ENCODE measurements at places on chromosomes 7 and 10. TPM values are rescaled to one million over a fixed set of nuclear protein-coding genes. Genes with fewer than 3 reads are reported as not detected.

TRPV5 gene
- polyA plus RNA-seq: 1.7 TPM

DNA sequence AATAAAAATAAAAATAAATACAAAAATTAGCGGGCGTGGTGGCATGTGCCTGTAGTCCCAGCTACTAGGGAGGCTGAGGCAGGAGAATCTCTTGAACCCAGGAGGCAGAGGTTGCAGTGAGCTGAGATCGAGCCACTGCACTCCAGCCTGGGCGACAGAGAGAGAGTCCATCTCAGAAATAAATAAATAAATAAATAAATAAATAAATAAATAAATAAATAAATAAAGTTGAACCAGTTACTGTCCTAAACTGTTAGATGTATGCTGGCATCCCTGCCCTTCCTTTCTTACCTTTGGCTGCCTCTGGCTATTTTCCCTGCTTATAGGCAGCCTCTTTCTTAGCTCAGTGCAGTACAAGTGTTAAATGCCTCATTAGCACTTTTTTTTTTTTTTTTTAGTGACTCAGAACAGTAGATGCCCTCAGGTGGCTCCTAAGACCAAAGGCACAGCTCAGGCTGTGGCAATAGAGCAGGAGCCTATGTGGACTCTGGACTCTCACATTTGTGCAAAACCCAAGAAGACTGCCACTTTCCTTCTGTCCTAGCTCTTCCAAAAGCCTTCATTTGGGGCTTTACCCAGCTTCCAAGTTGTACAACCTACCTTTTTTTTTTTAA is 30.6 kb upstream of the CABCOCO1 start:
- no peak for DNase-seq

GRCh38 chr7:7731732-7732131 is 13.3 kb upstream of the RPA3 start:
- DNase-seq: no peak

DNA sequence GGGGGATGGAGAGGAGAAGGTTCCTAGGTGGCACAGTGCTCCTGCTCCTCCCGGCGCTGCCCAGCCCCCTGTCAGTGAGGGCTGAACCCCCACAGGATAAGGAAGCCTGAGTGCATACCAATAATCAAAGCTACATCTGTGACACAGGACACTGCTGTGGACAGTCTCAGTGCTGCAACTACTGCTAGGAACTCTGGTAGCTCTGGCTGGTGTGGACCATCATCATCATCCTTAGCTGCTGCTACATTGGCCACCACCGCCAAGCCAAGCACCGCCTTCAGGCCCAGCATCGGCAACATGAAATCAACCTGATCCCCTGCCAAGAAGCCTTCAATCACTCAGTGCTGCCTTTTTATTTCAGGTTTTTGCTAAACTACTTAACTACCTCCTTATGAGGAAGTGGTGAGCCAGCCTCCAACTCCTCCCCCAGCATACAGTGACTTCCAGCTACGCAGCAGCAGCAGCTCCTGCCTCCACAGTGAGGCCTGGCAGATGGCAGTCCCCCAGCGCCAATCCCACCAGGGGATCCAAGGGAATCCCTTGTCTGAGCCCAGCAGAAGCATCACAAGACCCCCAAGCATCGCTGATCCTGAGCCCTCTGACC is 32.1 kb upstream of the SLC26A4 start:
- no peak for DNase-seq

GRCh38 chr7:19112274-19113001 is 5.0 kb downstream of the TWIST1 start:
- DNase-seq: no peak

GIMAP4 gene
- 22.3 TPM for polyA plus RNA-seq

DNA sequence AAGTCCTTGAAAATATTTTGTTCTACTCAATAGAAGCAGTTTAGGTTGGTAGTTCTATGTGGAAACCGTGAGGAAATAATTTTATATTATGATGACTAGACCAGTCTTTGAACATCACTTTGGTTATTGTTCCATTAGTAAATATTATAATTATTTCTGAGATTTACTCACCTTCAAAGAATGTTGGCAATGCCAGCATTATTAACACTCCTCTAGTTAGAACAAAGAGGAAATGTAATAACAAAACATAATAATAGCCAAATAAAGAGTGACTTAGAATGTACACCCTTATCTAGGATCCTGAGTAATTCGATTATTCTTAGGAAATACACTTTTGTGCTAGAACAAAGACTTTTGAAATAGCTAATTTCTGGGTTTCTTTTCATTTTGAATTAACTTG is 121.1 kb downstream of the CFTR start:
- DNase-seq: no peak

DNA sequence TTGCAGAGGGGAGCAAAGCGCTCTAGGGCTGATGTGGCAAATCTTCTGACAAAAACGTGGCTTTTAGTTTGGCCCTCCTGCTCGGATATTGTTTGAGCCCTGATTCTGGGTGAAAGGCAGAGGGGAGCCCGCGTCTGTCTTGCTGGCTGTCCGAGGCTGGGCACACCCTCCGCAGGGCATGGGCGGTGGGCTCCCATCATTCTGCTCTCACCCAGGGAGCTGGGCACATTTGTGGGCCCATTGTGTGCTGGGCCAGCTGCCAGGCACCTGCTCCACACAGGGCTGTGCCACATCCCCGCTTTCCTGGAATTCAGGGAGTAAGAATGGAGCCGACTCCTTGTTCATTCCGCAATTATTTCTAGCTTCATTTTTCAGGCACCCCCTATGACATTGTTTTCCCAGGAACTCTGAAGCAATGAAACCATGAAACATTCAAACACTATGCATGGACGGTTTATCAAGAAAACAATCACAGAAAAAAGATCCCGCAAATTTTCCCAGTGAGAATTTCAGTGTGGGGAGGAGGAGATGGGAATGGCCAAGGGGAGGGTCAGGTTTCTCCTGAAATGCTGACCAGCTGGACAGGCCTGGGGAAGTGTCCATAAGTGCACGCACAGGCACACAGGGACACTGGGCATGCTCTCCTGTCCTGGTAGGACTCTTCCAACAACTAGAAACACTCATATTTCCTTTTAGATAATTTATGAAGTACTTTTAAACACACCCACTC is 341.1 kb downstream of the CXCL12 start:
- no peak for DNase-seq

- no peak for DNase-seq
Observed at GRCh38 chr7:135259702-135260101, 26.1 kb downstream of the STRA8 start.

TSPAN12 gene
- 152 TPM for polyA plus RNA-seq

DNA sequence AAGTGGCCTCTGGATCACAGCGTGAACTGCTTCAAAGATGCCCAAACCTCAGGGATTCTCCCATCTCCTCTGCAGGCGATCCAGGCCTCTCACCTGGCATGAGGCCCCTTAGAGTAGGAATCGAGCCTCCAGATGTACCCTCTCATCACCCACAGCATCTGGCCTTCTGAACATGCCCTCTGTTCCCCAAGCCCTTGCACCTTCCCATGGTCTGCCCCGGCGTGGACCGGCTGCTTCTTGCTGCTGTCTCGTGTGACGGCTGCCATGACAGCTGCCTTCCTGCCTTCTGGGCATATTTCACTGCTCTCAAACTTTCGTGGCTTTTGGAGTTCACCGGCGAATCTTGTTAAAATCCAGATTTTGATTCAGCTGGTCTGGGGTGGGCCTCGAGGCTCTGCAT is 157.2 kb upstream of the NPS start:
- no peak for DNase-seq

DNA sequence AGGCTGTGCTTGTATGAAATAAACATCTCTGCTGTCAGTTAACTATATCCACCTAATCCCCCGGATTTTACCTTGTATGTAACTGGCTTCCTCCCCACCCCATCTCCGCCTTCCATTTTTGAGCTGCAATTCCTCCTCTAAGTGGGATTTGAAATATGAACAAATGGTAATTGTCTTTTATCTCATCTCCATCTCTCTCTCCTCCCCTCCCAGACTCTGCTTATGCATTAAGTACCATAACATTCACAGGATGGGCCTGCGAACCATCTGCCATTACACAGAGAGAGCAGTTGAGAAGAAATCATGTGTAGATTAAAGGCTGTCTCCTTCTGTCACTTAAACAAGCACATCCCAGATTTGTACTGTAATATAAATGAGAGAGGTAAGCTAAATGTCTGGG is 1169.9 kb downstream of the TYW1 start:
- no peak for DNase-seq

TBRG4 gene
- polyA plus RNA-seq: 64.0 TPM

HTR7 gene
- 0.33 TPM for polyA plus RNA-seq

DNA sequence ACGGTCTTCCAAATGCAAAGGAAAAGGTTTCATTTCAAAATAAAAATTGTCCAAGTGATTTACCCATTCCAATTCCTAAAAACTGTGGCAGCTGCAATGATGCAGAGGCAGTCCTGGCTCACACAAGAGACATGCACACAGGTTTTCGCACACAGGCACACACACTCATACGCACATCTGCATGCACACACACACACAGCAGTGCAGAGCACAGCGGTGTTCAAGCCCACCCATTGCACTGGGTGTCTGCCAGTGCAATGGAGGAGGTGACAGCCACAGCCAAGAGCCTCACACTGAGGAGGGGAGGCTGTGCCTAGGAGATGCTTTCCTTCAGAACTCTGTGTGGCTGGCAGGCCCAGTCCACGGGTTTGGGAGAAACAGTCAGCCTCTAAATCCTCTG is 123.7 kb downstream of the SLIT1 start:
- no peak for DNase-seq

DNA sequence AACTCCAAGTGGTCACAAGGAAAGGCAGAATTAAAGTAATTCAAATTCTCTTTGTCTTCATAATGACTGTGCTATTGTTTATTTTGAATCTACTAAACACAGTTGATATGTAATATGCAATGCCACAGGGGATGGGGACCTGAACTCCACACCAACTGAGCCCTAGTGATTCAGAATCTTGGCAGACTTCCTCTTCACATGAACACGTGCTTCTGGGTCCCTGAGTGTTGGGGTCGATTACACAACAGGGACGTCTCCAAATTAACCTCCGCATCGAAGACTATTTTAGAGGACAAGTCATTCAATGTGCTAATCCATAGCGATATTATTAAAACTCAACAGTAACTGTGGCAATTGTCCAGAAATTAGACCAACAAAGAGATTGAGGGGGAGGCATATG is 95.3 kb upstream of the CARD11 start:
- DNase-seq: no peak

DNA sequence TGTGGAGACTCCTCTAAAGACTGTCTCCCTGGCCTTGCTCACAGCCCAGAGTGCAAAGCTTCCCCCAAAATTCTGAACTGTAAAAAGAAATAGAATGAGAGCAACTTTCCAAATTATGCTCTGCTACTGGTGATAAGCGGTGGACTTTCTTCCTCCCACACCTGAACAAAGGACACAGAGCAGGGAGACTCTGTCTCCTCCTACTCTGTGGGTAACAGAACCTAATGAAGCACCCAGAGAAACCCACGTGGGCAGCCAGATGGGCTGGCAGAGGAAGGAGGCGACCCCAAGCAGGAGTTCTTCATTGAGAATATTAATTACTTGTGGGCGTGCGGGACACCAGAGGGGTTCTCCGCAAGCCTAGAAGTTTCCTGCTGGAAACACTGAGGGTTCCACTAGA is 139.5 kb downstream of the KMT2E start:
- no peak for DNase-seq

DNA sequence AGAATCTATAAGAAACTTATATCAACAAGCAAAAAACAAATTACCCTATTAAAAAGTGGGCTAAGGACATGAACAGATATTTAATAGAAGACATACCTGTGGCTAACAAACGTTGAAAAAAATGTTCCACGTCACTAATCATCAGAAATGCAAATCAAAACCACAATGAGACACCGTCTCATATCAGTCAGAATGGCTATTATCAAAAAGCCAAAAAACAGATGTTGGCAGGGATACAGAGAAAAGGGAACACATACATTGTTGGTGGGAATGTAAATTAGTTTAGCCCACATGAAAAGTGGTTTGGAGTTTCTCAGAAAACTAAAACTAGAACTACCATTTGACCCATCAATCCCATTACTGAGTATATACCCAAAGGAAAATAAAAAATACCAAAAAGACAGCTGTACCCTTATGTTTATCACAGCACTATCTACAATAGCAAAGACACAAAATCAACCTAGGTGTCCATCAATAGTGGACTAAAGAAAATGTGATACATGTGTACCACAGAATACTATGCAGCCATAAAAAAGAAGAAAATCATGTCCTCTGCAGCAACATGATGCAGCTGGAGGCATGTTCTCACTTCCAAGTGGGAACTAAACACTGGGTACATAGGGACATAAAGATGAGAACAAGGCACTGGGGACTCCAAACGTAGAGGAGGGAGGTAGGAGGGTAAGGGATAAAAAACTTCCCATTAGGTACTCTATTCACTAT is 83.8 kb upstream of the TMEM168 start:
- DNase-seq: no peak

GRCh38 chr10:69202332-69202731 is 17.8 kb upstream of the HKDC1 start:
- DNase-seq: no peak

CYP3A5 gene
- polyA plus RNA-seq: 2.7 TPM

- no peak for DNase-seq
Observed at GRCh38 chr7:135930565-135931461, 46.3 kb downstream of the MTPN start.

GRCh38 chr10:20955355-20955893 is 58.3 kb upstream of the NEBL start:
- DNase-seq: no peak

MYH16 gene
- polyA plus RNA-seq: 0.31 TPM

- DNase-seq: no peak
Observed at GRCh38 chr10:2925631-2926030, 141.7 kb upstream of the PFKP start.

- DNase-seq: no peak
Observed at GRCh38 chr10:132255489-132256344, 52.0 kb downstream of the STK32C start.

DNA sequence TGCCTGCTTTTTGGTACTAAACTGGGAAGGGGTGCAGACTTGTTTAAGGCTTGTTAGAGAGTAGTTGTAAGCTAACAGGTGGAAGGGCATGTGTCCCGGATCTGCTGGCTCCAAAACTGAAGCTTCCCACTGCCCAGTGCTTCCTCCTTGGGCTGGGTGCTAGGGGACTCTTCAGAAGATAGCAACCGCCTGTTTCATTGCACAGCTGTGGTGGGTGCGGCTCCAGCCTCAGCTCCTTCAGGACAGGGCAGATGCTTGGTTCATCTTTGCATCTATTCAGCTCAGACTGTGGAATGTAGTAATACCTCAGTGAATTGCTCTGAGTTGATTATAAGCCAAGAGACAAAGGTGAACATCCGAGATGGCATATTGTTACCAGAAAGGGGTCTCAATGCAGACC is 527.1 kb downstream of the TYW1 start:
- no peak for DNase-seq

- no peak for DNase-seq
Observed at GRCh38 chr10:27328946-27329345, 88.3 kb upstream of the ACBD5 start.
